Prostate gland (tissue), 2 donors: ENCODE measurements at places on chromosomes 16 and 17.

- no peak overlapping the region for H3K27ac ChIP-seq
- H3K27me3 ChIP-seq, result no peaks in the 10 kb centered on the region
- no peaks in the 10 kb centered on the region for H3K4me1 ChIP-seq
- no peak overlapping the region for H3K4me3 ChIP-seq
These were observed 253.2 kb upstream of the HSBP1 start for GRCh38 chr16:83554540-83554939.

DNA sequence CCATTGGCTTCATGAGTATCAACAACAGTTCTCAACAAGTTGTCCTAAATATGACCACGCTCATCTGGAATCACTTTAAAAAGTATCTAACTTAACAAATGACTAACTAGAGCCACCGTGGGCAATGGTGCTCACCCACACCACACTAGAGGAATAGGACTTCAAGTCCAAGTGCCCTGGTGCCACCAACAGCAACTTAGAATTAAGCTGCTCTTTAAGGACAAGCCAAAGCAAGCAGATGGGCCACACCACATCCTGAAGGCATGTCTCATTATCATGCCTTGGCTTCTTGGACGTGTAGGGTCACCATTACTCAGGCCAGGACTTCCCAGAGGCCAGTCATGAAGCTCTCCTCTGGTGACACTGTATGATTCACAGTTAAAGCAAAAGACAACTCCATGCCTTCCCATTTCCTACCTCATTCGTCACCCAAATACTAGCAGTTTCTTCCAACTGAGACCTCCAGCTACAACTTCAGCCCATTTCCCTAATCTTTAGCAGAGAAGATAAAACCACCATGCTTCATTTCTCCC lies 9.4 kb upstream of the SLC6A4 start:
- H3K4me1 ChIP-seq, result no peaks in the 10 kb centered on the region
- H3K27ac ChIP-seq, result no peak overlapping the region
- no peaks in the 10 kb centered on the region for H3K27me3 ChIP-seq
- H3K4me3 ChIP-seq, result no peak overlapping the region

DNA sequence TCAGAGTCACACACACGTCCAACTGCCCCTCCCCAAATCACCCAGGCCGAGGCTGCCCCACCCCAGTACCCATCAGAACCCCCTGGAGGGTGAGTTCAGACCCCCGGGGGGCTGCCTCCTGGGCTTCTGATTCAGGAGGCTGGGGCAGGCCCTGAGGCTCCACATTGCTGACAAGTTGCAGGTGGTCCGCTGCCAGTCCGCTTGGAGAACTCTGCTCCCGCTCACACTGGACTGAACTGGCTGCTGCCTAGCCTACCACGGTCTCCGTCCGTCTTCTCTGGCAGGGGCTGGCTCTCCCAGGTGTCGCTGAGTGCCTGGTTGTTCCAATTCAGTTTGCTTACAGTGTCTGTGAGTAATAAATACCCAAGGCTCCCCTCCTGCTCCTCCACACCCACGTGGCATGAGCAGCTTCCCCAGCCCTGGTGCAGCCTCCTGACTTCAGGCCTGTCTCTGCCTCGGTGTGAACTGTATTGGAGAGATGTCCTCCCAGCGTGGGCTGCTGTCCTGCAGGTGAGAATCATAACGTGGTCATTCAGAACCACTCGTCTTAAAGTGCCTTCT lies 163.4 kb downstream of the LAT start:
- no peaks in the 10 kb centered on the region for H3K27me3 ChIP-seq
- DNase-seq, result no peak
- H3K27ac ChIP-seq, result no peak overlapping the region
- no peaks in the 10 kb centered on the region for H3K36me3 ChIP-seq
- H3K4me1 ChIP-seq, result no peaks in the 10 kb centered on the region

GRCh38 chr17:2051933-2052559 lies 2.9 kb upstream of the HIC1 start:
- no peak overlapping the region for H3K27ac ChIP-seq
- no peak overlapping the region for H3K4me3 ChIP-seq
- H3K36me3 ChIP-seq, result no peaks in the 10 kb centered on the region
- H3K4me1 ChIP-seq, result peaks cover 4% of the 10 kb centered on the region
- DNase-seq, result no peak

- peak overlapping the region; percentile 87 for H3K27ac ChIP-seq
- peak overlapping the region; percentile 96 for H3K4me3 ChIP-seq
- peaks cover 31% of the 10 kb centered on the region for H3K4me1 ChIP-seq
- H3K36me3 ChIP-seq, result no peaks in the 10 kb centered on the region
- peak; percentile 63 for DNase-seq
- no peaks in the 10 kb centered on the region for H3K27me3 ChIP-seq
These were observed 1.9 kb downstream of the PHF12 start for GRCh38 chr17:28949185-28950016.

- no peak for DNase-seq
- H3K4me3 ChIP-seq, result no peak overlapping the region
- H3K27me3 ChIP-seq, result no peaks in the 10 kb centered on the region
These were observed 27.1 kb downstream of the CDH13 start for GRCh38 chr16:82653550-82654511.

GRCh38 chr16:48358419-48358818 lies 26.8 kb downstream of the SIAH1 start:
- no peak overlapping the region for H3K4me3 ChIP-seq
- no peaks in the 10 kb centered on the region for H3K36me3 ChIP-seq
- no peak overlapping the region for H3K27ac ChIP-seq
- no peak for DNase-seq
- no peaks in the 10 kb centered on the region for H3K27me3 ChIP-seq
- no peaks in the 10 kb centered on the region for H3K4me1 ChIP-seq

DNA sequence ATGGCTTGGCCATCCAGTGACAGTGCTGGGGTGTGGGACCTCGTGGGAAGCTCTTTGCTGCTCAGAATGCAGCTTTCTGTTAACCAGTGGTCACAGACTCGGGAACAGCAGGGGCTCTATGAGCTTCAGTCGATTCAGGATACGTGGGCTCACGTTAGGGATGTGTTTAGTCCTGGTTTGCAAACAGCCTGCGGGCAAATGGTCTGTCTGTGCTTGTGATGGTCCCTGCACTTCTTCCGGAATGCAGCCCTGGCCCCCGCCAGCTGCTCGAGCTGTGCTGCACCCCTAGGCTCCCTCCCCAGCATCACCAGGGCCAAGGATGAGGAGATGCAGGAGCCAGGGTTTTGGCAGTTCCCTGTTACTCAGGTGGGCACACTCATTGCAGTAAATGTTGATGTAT lies 172.8 kb upstream of the CHMP6 start:
- DNase-seq, result no peak
- H3K4me3 ChIP-seq, result no peak overlapping the region
- no peak overlapping the region for H3K27ac ChIP-seq
- H3K36me3 ChIP-seq, result no peaks in the 10 kb centered on the region
- no peaks in the 10 kb centered on the region for H3K27me3 ChIP-seq

DNA sequence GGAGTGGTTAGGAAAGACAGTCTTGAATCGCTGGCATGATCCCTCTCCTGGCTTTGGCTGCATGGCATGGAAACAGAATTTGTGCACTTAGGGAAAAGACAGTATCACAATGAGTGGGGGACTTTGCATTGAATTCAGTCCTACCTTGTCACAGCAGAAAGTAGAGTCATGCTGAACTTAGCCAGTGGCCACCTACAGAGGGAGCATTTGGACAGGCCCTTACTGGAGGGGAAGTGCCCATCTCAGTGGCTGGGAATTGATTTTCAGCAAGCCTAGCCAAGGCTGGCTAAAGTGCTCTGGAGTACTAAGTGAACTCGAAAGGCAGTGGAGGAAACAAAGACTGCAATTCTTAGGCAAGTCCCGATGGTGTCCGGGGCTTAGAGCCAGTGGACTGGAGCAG lies 364.3 kb upstream of the TOM1L1 start:
- no peaks in the 10 kb centered on the region for H3K4me1 ChIP-seq
- H3K27ac ChIP-seq, result no peak overlapping the region
- no peak for DNase-seq
- no peaks in the 10 kb centered on the region for H3K36me3 ChIP-seq
- H3K4me3 ChIP-seq, result no peak overlapping the region

- H3K27ac ChIP-seq, result no peak overlapping the region
- no peaks in the 10 kb centered on the region for H3K4me1 ChIP-seq
- H3K27me3 ChIP-seq, result peaks cover 14% of the 10 kb centered on the region
- DNase-seq, result no peak
- no peak overlapping the region for H3K4me3 ChIP-seq
These were observed 26.6 kb downstream of the JPH3 start for GRCh38 chr16:87628940-87629339.

DNA sequence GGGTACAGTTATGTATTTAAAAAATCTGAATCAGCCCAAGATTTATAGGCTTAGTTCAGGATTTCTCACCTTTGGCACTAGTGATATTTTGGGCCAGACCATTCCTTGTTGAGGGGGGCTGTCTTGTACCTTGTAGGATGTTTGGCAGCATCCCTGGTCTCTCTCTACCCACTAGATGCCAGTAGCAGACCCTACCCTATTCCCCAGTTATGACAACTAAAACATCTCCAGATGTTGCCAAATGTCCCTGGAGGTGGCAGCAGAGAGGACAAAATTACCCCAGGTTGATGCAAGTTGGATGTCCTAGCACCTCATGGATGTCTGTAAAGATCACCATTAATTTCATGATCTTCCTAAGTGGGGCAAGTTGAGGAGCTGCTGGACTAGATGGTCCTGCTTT lies 45.8 kb downstream of the SYT17 start:
- DNase-seq, result no peak
- H3K27ac ChIP-seq, result no peak overlapping the region
- no peaks in the 10 kb centered on the region for H3K4me1 ChIP-seq
- no peaks in the 10 kb centered on the region for H3K27me3 ChIP-seq

DNA sequence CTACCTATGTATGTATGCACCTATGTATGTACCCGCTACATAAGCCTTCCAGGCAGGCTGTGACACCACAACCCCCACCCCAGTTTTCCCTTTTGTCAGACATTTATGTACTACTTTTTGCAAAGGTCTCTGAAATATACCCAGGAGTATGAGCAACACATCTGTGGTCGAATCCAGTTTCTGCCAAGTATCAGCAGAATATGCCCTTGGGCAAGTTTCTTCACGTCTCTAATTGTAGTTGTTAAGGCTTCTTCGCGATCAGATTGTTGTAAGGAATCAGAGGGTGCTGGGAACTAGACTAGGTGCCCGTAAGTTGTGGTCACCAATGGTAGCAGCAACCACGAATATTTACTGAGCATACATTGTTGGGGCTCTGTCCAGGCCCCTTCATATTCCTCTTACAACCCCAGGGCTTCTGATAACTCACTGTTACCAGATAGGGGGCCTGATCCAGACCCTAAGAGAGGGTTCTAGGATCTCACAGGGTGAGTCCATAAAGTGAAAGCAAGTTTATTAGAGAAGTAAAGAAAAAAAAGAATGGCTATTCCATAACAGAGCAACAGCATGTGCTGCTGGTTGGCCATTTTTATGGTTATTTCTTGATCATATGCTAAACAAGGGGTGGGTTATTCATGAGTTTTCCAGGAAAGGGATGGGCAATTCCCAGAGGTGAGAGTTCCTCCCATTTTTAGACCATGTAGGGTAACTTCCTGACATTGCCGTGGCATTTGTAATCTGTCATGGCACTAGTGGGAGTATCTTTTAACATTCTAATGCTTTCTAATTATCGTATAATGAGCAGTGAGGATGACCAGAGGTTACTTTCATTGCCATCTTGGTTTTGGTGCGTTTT lies 16.6 kb downstream of the NUDT7 start:
- no peaks in the 10 kb centered on the region for H3K4me1 ChIP-seq
- H3K27ac ChIP-seq, result no peak overlapping the region
- no peaks in the 10 kb centered on the region for H3K36me3 ChIP-seq
- no peak overlapping the region for H3K4me3 ChIP-seq
- no peaks in the 10 kb centered on the region for H3K27me3 ChIP-seq
- no peak for DNase-seq

DNA sequence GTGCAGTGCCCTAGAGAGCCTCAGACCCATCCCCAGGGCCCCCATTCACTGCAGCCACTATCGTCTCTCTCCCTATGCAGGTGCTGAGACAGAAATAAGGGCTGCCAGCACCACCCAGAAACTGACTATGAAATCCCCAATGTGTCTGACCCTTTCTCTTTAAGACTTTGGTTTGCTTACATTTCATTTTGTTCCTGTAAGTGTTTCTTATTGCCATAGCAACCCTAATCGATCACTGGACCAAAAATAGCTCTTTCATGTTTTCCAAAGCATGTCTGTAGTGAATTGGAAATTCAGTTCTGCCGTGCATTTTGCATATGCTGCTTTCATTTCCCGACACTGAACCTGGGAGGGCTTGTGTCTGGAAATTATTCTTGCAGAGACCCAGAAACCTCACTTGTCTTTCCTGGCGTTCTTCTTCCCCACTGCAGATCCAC lies 148.7 kb upstream of the NOL11 start:
- no peaks in the 10 kb centered on the region for H3K27me3 ChIP-seq
- DNase-seq, result no peak
- no peaks in the 10 kb centered on the region for H3K36me3 ChIP-seq
- H3K4me3 ChIP-seq, result no peak overlapping the region
- no peak overlapping the region for H3K27ac ChIP-seq
- no peaks in the 10 kb centered on the region for H3K4me1 ChIP-seq

DNA sequence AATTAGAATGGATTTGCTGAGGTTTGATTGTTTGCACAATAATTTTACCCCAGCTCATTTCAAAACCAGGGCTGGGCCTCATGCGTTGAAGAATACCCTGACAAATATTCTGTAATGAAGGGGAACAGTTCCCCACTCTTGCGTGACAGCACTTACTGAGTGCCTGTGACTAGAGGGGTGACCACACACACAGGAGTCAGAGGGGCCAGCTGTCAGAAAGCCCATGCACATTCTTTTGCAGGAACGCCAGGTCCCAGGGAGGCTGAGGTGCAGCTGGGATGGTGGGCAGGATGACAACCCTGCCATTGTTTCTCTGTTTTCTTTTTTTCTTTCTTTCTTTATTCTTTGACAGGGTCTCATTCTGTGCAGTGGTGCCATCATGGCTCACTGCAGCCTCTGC lies 44.6 kb downstream of the SMPD3 start:
- H3K4me1 ChIP-seq, result no peaks in the 10 kb centered on the region
- H3K4me3 ChIP-seq, result no peak overlapping the region
- no peak overlapping the region for H3K27ac ChIP-seq
- no peaks in the 10 kb centered on the region for H3K36me3 ChIP-seq

- DNase-seq, result no peak
- H3K4me3 ChIP-seq, result no peak overlapping the region
- no peaks in the 10 kb centered on the region for H3K4me1 ChIP-seq
- H3K27ac ChIP-seq, result no peak overlapping the region
- H3K36me3 ChIP-seq, result no peaks in the 10 kb centered on the region
- no peaks in the 10 kb centered on the region for H3K27me3 ChIP-seq
These were observed 104.8 kb downstream of the CYB561 start for GRCh38 chr17:63341276-63341675.

GRCh38 chr17:36861531-36861930 lies 75.7 kb upstream of the LHX1 start:
- H3K27ac ChIP-seq, result no peak overlapping the region
- H3K4me3 ChIP-seq, result no peak overlapping the region
- H3K4me1 ChIP-seq, result no peaks in the 10 kb centered on the region
- no peaks in the 10 kb centered on the region for H3K27me3 ChIP-seq
- H3K36me3 ChIP-seq, result no peaks in the 10 kb centered on the region

DNA sequence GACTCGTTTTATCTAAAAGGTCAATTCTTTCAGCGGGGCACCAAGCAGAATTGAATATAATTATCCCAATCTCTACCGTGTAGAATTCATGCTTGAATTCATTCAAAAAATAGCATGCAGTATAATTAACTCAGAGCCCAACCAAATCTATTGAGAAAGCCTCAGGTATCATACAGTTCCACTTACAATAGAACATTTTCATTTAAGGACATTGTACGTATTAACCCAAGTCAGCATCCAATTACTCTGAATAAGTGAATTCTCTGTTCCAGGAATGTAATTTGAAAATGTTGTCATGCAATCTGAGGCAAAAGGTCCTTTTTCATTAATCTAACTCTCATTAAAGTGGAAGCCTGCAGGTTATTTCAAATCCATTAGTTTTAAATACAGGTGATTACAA lies 78.5 kb downstream of the SALL1 start:
- H3K4me3 ChIP-seq, result no peak overlapping the region
- no peaks in the 10 kb centered on the region for H3K36me3 ChIP-seq
- no peaks in the 10 kb centered on the region for H3K27me3 ChIP-seq
- no peak for DNase-seq
- no peak overlapping the region for H3K27ac ChIP-seq
- no peaks in the 10 kb centered on the region for H3K4me1 ChIP-seq
